ENCODE measurements at places on chromosomes 4 and X. TPM values are rescaled to one million over a fixed set of nuclear protein-coding genes. Genes with fewer than 3 reads are reported as not detected.

DNA sequence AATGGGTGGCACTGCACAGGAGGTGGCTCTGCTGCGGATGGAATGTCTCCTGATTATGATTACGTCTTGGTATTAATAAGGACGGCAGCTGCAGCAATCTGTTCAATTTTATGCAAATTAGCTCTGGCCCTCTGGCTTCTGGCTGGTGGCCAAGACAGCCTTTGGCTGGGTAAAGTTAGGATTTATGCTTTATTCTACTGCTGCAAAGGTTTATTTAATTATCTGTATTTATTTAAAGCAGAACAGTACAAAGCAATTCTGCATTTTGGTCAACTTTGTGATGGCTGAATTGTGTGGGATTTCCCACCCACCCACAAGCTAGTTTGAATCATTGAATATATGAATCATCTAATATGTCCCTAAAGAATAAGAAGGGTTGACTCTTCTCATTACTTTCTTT, 745.6 kb upstream of the FAM241A start:
- H3K27me3 ChIP-seq, result no peaks in the 10 kb centered on the region
- no peak overlapping the region for H3K4me3 ChIP-seq
- no peak overlapping the region for H3K27ac ChIP-seq
- no peak for DNase-seq
- no peaks in the 10 kb centered on the region for H3K36me3 ChIP-seq

DNA sequence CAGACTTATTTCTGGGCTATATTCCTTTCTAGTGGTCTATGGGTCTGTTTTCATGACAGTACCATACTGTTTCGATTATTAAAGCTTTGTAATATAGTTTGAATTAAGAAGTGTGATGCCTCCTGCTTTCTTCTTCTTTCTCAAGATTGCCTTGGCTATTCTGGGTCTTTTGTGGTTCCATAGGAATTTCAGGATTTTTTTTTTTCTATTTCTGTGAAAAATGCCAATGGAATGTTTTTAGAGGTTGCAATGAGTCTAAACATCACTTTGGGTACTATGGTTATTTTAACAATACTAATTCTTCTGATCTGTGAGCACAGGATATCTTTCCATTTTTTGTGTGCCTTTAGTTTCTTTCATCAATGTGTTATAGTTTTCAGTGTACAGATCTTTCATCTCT, 204.3 kb upstream of the HCCS start:
- no peaks in the 10 kb centered on the region for H3K4me1 ChIP-seq
- no peak overlapping the region for H3K27ac ChIP-seq
- no peaks in the 10 kb centered on the region for H3K36me3 ChIP-seq
- no peak for DNase-seq
- H3K4me3 ChIP-seq, result no peak overlapping the region

- no peak overlapping the region for H3K27ac ChIP-seq
- H3K4me1 ChIP-seq, result no peaks in the 10 kb centered on the region
- peaks cover 12% of the 10 kb centered on the region for H3K27me3 ChIP-seq
- H3K4me3 ChIP-seq, result no peak overlapping the region
Observed at GRCh38 chr4:121070696-121071639, 1.4 kb downstream of the NDNF start.

DNA sequence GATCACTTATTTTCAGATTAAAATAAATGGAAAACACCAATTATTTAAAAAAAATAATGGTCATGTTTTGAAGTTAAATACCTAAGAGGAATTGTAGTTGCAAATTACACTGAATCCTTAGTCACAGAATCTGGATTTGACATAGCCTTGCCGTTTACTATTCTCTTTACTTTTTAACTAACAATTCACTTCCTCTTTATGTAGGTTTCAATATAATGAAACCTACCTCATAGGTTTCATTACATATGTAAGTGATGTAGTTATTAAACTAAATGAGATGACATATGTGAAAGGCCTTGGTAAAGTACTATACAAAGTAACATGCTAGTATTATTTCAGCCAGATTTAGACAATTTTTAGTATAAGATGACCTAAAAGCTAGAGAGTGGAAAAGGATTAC, 6.5 kb downstream of the SPP1 start:
- H3K27me3 ChIP-seq, result no peaks in the 10 kb centered on the region
- no peak for DNase-seq
- no peak overlapping the region for H3K4me3 ChIP-seq
- H3K36me3 ChIP-seq, result peaks cover 3% of the 10 kb centered on the region
- H3K4me1 ChIP-seq, result no peaks in the 10 kb centered on the region

The TCEAL9 gene
- 44.4 TPM for total RNA-seq

The AKAP4 gene
- total RNA-seq, result not detected

The DCLK2 gene
- 0.41 TPM for total RNA-seq

Measured in PC-9 (cell line).